ENCODE measurements at places on chromosomes 2 and 18.

DNA sequence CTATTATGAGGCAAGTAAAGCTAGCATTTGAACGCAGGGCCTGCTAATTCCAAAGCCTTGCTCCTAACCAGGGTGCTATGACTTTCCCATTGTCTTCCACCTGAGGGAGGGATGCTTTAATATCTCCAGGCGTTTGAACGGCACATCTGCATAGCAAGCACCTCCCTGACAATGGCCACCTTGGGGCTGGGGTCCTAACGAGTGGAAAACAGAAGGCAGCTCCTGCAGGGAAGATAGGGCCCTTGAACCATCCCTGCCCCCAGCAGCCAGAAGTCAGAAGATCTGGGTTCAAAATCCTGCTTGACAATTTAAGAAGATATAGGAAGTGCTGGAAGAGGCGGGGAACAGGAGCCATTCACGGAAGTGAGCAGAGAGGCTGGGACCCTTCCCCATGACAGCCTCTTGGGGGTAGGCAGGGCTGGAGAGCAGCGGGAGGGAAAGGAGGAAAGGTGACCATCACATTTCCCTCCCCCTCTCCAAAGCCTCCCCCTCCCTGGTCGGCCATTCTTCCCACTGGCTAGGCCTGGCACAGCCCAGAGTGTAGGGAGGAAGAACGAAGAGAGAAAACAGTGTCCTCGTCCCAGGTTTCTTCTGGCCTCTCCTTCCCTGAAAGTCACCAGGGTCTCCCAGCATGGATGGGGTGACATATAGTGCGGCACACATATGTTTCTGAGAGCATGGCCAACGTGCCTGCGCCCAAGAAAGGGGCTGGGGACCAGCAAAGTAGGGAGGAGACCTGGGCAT, 73.5 kb downstream of the EMX1 start:
- no peak for DNase-seq

- no peak for DNase-seq
Measured at GRCh38 chr2:8714971-8715370, 33.1 kb downstream of the ID2 start.

GRCh38 chr2:68290901-68291300, 28.8 kb downstream of the CNRIP1 start:
- no peak for DNase-seq

- DNase-seq, result no peak
Measured at GRCh38 chr2:224971214-224971613, 71.1 kb downstream of the DOCK10 start.

DNA sequence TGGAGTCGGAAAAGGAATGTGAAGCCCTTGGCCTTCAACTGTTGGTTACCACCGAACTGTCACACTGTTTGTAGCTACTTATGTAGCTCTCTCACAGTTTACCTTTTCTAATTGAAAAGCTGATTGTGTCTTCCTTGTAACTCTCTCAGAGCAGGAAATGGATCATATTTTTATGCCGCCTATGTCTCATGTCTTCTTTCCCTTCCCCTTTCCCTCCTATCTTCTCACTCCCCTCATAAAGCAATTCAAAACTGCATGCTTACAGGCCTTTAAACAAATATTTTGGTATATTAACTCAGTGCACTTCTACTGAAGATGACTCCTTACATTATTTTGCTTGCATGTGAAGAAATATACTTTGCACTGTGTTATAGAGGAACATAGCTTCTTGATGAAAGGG, 6.0 kb downstream of the SLC39A10 start:
- no peak for DNase-seq

GRCh38 chr2:204170411-204170810, 233.8 kb downstream of the ICOS start:
- no peak for DNase-seq

DNA sequence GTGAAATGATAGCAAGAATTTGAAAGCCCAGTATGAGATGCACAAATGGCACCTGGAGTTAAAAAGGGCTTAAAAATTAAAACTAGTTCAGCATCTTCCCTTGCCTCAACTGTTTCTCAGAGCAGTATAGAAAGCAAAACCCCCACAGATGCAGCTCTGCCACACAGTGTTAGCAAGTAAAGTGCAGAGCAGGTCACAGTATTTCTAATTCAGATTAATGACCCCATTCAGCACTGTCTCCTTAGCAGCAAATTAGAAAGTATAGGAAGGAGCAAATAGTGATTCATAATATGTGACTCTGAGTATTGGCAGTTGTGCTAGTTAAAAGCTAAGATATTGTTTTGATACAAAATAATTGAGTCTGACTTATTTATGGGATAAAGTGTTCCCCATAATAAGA, 73.8 kb upstream of the CCDC85A start:
- DNase-seq, result no peak

DNA sequence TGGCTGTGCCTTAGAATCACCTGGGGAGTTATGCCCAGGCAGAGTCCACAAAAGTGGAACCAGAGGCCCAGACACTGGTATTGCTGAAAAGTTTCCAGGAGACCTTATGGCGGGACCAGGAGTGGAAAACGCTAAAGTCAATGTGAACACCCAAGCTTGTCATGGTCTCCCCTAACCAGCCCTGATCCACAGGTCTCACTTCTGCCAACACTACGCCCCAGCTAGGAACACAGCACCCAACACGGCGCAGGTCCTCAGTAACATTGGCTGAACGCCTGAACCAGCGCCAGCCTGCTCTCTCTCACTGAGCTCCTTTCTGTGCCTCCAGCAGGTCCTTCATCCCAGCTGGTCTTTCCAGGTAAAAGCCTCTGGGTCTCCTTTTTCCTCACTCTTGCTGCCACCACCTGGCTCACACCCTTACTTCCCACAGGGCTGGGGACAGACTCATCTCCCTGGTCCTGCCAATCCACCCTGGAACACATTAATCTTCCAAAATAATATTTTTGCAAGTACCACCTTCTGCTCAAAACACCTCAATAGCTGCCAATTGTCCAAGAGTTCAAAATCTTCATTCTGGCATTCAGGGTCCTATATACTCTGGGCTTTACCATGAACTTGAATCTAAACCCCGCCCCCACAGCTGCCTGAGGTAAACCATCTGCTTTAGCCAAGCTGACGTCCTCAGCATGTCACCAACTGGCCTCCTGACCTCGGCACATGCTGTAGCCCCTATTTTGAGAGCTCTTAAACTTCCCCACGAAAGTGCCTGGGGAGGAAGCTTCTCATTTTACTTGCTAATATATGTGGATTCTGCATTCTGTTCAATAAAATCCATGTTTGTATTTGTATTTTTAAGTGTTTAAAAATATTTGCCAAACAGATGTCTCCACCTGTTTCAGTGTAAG, 34.6 kb downstream of the ADCY3 start:
- DNase-seq, result no peak

DNA sequence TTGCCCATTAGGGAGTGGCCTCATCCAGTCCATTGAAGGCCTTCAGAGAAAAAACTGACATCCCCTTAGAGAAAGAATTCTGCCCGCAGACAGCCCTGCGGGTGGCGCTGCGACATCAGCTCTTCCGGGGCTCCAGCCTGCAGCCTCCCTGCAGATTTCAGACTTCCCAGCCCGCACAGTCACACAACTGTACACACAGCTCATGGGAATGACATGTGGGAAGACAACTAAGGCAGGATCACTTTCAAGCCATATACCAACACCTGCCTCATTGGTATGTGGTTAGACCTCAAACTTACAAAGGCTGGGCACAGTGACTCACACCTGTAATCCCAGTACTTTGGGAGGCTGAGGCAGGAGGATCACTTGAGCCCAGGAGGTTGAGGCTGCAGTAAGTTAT, 24.8 kb upstream of the TUBB6 start:
- DNase-seq, result no peak
